ENCODE measurements at places on chromosomes 4 and X.

- DNase-seq = no peak
Measured at GRCh38 chrX:24023972-24024669, 2.9 kb downstream of the KLHL15 start.

DNA sequence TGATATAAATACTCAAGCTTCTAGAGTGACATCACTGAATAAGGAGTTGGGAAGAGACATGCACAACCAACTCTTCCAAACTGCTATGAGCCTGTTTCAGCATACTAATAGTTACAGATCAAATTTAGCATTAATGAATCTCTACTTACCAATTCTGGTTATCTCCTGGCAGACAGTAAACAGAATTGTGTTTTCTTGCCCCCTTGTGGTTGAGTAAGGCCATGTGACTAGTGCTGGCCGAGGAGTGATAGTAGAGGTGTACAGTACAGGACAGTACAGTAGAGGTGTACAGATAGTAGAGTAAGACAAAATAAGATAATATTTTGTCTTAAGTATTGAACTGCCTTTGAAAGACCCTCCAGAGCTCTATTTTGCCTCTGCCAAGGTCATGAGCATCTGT lies 681.4 kb downstream of the GABRG1 start:
- DNase-seq = no peak

- DNase-seq = no peak
Measured at GRCh38 chr4:25635501-25635900, 20.1 kb upstream of the SLC34A2 start.

- no peak for DNase-seq
Measured at GRCh38 chrX:30153881-30154260, 61.5 kb upstream of the MAGEB2 start.

GRCh38 chr4:134935320-134935719 lies 733.7 kb upstream of the PABPC4L start:
- DNase-seq = no peak

GRCh38 chr4:38461342-38461741 lies 202.7 kb upstream of the KLF3 start:
- DNase-seq = no peak

DNA sequence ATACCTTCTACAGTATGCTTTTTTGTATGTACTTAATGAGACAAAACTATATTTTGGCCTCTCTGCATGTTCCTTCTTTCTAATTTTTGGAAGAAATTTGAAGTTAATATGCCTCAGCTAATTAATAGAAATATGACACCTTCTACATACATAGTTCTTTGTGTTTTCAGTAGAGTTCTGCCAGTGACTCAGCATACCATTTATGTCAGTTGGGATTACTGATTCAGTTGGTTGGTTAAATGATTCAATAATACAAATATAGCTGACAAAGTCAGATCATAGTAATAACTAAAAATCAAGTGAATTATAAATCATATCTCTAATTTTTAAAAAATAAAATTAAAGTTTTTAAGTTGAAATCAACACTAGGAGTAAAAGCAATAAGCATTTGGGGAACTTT lies 16.8 kb downstream of the BTC start:
- DNase-seq = no peak

GRCh38 chr4:188466001-188466400 lies 326.8 kb downstream of the TRIML1 start:
- DNase-seq = no peak

DNA sequence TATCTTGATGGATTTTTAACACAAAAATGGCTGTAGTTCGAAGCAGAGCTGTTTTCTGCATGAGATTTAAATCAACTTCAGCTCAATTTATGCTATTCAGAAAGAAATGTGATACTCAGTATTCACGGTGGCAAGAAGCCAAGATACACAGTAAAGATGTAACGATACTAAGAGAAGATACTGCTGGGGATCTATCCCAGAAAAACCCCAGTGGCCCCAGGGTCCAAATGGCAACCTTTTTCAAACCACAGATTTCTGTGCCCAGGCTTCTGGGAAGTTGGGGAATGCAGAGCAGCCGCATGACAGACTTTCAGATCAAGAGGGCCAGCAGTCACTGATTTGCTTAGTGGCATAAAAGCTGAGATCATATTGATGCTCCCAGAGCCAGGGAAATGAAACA lies 353.9 kb downstream of the AFF2 start:
- no peak for DNase-seq

DNA sequence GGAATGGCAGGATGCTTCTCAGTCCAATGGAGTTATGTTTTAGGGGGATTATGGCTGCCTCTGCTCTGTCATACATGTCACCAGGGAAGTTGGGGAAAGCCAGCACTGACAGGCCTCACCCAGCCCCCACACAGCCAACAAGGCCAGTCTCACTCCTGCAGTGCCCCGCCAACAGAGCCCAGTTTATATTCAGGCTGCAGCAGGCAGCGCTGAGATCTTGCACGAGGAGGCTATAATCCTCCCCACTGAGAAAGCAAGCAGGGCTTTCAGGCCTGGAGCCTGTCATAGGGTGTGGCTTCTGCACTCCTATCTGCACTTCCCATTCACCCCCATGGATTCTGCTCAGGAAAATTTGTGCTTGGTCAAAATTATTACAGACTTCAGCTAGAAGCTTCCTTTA lies 25.1 kb downstream of the ADAD1 start:
- no peak for DNase-seq

- no peak for DNase-seq
Measured at GRCh38 chr4:39521253-39521919, 5.9 kb downstream of the UGDH start.

- DNase-seq = no peak
Measured at GRCh38 chr4:173318648-173319211, 15.4 kb downstream of the HMGB2 start.

GRCh38 chr4:122633211-122633610 lies 12.3 kb upstream of the IL21 start:
- no peak for DNase-seq

- no peak for DNase-seq
Measured at GRCh38 chr4:189858435-189858834, 82.2 kb upstream of the FRG1 start.

- no peak for DNase-seq
Measured at GRCh38 chrX:73728602-73729001, 165.6 kb downstream of the CHIC1 start.

- DNase-seq = no peak
Measured at GRCh38 chr4:110287130-110287529, 88.7 kb upstream of the ELOVL6 start.

GRCh38 chr4:12137575-12137974 lies 708.9 kb upstream of the HS3ST1 start:
- peak; percentile 33 for DNase-seq

GRCh38 chr4:84403656-84404055 lies 95.4 kb downstream of the NKX6-1 start:
- DNase-seq = no peak

- no peak for DNase-seq
Measured at GRCh38 chr4:78734441-78735162, 41.5 kb upstream of the BMP2K start.

DNA sequence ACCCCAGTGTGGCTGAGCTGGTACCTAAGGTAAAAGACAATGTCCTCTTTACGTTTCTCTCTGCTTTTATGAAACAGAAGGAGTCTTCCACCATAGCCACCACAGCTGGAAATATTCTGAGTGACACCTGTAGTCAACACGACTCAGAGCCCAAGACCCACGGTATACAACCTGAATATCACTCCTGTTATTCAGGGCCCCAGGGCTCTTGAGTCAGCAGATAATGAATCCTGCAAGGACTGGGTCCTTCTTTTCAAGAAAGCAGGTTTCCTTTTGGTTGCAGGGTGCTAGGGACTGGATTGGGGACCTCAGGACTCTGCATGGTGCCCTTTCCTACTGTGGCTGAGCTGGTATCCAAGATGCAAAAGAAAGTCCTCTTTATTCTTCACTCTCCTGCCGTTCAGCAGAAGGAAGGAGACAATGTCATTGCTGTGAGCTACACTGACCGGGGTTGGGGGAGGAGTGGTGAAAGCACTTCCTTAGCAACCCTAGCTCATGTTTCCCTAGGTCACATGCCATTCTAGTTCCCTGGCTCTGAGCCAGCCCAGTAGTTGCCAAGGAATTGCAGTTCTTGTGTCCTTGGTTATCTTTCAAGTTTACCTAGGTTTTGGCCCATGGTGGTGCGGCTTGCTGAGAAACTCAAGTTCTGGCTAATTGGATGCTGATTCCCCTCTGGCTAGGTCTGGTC lies 23.7 kb upstream of the UNC5C start:
- no peak for DNase-seq

DNA sequence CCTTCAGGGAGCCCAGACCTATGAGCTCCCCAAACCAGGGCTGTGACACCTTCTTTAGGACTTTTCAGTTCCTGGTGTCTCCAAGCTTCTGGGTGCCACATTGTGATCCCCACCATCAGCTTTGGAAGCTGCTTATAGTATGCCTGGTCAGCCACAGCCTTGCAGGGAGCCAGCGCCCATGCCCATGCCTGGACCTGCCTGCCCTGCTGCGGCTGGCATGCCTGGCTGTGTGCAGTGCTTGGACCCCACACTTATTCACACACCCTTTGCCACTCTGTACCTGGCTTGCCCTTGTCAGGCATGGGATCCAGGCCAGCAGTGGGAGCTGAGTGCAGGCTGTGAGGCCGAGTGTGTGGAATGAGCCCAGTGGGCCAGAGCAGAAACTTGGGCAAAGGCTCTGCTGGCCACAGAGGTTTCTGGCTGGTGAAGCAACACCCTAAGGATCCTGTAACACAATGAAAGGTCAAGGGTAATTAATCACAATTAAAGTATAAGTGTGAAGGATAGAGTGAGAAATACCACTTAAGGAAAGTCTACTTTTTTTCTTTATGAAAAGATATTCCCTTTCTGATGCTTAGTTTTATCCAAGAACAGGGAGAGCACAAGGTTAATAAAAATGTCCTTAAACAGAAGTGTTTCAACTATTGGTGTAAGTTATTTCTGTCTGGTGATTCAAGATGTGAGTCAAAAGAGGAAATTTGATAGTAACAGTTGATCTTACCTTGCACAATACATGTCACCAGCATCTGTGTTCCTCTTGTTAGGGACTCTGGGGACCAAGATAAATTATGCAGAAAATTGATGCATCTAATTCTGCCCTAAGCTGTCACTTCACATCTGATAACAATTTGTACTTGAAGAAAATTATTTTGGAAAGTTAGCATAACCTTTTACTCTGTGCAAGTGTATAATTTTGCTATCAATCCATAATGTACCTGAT lies 161.8 kb downstream of the FAM47A start:
- DNase-seq = no peak

GRCh38 chr4:40546506-40546905 lies 83.2 kb downstream of the RBM47 start:
- no peak for DNase-seq

GRCh38 chr4:185398618-185399017 lies 2.0 kb downstream of the ANKRD37 start:
- no peak for DNase-seq

DNA sequence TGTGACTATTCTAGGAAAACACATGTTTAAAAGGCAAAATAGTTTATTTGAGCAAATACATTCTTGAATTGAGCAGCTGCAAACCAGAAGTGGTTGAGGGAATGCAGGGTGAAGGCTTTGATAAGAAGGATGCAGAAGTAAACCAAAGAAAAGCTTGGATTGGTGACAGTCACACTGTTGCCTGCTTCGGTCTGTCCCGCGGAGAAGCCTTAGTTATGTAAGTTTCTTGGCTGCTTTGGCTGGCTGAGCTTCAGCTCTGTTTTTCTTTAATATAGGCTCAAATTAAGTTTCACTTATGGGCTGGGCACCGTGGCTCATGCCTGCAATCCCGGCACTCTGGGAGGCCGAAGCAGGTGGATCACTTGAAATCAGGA lies 67.6 kb downstream of the FAM53A start:
- DNase-seq = no peak

DNA sequence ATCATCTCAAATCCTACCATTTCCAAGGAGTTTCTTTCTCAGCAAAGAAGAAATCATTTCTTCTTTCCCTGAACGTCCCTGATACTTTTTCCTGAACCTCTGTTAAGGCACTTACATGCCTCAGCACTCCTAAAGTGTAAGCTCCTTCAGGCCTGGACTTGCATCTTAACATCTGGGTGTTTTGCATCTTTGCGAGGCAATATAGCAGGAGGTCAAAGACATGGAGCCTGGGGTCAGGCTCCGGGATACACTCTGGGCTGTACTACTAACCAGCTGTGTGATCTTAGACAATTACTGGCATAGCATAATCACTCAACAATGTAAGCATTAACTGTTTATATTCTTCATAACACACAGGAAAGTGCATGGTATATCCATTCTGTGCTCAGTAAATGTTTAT lies 275.5 kb upstream of the BOD1L1 start:
- DNase-seq = no peak

- DNase-seq = no peak
Measured at GRCh38 chr4:68404153-68404552, 43.1 kb upstream of the TMPRSS11E start.

DNA sequence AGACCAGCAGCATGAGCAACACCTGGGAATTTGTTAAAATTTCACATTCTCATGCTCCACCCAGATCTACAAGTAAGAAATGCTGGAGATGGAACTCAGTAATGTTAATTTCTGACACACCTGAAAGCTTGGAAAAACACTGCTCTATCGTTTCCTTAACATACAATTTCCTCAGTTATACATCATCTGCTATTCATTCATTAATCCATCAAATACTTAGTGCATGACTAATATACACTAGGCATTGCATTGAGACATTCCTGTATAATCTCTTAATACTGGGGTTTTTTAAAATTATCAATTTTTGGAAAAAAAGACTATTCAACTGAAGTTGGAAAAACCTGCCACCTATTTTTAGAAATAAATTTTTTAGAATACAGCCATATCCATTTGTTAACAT lies 106.1 kb downstream of the CHM start:
- DNase-seq = no peak

DNA sequence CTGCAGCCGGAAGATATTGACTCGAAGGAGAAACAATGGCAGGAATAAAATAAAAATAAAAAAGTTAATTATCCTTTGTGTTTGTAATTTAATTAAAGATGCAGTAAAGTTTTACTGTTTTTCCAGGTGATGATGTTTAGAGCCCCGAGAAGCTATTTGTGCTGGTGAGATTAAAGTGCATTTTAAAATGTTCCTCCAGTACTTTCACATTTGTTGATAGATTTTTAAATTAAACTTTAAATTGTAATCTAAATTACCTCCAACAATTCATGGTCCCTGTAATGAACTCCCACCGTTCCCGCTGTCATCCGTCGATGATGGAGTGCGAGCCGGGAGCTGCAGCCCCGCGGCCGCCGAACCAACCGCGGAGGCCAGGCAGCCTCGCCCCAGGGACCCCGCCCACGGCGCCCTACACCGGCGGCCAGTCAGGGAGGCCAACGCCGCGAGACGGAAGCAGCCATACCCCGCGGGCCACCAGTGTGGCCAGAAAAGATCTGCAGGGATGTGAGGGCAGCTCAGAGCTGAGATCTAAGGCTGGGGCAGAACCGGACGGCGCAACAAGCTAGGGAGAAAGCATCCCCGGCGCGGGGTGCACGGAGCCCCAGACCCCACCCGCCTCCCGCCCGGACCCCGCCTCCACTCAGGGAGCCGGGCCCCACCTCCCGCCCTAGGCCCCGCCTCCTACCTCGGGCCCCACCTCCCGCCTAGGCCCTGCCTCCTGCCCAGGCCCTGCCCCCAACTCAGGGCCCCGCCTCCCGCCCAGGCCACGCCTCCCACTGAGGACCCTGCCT lies 104.0 kb downstream of the FAM53A start:
- DNase-seq = peak; percentile 69

- DNase-seq = no peak
Measured at GRCh38 chr4:142493255-142494110, 352.6 kb downstream of the INPP4B start.

GRCh38 chr4:53361451-53361850 lies 4.4 kb downstream of the SCFD2 start:
- DNase-seq = no peak

- no peak for DNase-seq
Measured at GRCh38 chrX:107935664-107936433, 46.3 kb downstream of the TEX13B start.

GRCh38 chr4:121112530-121112929 lies 40.2 kb upstream of the NDNF start:
- DNase-seq = no peak

All from NCI-H1048 (cell line).